ENCODE measurements at places on chromosomes 2 and 18.

DNA sequence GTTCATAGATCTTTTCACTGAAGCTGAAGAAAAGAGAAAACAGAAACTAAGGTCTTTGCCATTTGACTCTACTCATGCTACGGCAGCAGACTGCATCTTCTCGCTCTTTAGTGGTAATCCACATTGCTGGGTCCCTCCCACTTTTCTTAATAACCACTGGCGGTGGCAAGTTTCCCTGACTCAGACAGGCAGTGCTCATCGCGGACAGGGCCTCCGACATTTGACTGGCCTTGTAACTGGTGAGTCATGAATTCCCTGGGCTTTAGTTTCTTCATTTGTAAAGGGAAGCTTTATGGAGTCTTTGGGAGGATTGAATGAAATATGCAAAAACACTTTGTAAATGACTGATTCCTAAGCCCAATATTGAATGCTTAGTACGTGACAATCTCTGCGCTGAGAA lies 238.2 kb upstream of the RBBP8 start:
- peaks cover 20% of the 10 kb centered on the region for H3K4me1 ChIP-seq
- no peaks in the 10 kb centered on the region for H3K36me3 ChIP-seq
- no peak for DNase-seq
- H3K4me3 ChIP-seq = no peak overlapping the region
- no peak overlapping the region for H3K27ac ChIP-seq

DNA sequence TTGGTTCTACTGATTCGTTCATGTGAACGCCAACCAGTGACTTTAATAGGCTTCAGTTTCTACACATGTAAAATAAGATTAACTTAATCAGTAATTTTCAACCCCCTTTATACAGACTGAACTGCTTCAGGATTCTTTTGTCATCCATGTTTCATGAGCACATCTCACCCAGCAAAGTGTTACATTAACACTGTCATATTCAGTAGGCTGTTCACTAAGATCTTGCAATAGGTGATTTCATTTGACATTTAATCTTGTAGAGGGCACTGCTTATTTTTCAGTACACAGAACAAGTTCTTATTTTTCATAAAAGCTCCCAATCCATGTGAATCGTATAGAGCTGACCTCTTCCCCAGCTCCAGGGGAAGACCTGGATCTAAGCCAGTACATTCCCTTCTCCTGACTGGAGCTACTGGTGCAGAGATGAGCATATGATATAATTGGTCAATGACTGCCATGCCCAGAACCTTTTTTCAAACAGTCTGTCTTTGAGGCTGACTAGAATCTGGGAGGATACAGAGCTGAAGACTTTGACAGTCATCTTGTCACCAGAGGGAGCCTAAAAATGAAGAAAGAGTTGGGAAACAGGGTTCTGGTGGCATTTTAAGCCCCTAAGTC lies 72.2 kb upstream of the CHRNA1 start:
- H3K27me3 ChIP-seq = no peaks in the 10 kb centered on the region
- peaks cover 26% of the 10 kb centered on the region for H3K4me1 ChIP-seq
- H3K4me3 ChIP-seq = no peak overlapping the region
- peaks cover 4% of the 10 kb centered on the region for H3K36me3 ChIP-seq
- no peak for DNase-seq

- H3K27me3 ChIP-seq = no peaks in the 10 kb centered on the region
- no peak for DNase-seq
- H3K27ac ChIP-seq = no peak overlapping the region
- H3K4me1 ChIP-seq = peaks cover 7% of the 10 kb centered on the region
- H3K36me3 ChIP-seq = no peaks in the 10 kb centered on the region
These were observed 35.4 kb downstream of the ANKRD29 start for GRCh38 chr18:23627321-23627720.

- 0 out of 2 replicates have a peak overlapping the region, but pooled peaks have one; percentile 10 for H3K27ac ChIP-seq
- no peaks in the 10 kb centered on the region for H3K27me3 ChIP-seq
- H3K36me3 ChIP-seq = no peaks in the 10 kb centered on the region
- no peak overlapping the region for H3K4me3 ChIP-seq
- peaks cover 17% of the 10 kb centered on the region for H3K4me1 ChIP-seq
These were observed 166.9 kb downstream of the KLHL29 start for GRCh38 chr2:23551875-23552274.

DNA sequence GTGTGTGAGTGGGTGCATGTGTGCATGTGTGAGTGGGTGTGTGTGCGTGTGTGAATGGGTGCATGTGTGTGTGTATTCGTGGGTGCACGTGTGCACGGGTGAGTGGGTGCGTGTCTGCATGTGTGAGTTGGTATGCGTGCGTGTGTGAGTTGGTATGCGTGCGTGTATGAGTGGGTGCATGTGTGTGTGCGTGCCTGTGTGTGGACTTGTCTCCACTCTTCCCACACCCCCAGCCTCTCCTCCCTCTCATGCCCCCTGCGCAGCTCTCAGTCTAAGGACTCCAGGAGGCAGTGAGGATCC lies 5.1 kb upstream of the OTOF start:
- H3K4me3 ChIP-seq = no peak overlapping the region
- peak overlapping the region; percentile 21 for H3K27ac ChIP-seq
- H3K4me1 ChIP-seq = no peaks in the 10 kb centered on the region
- H3K27me3 ChIP-seq = no peaks in the 10 kb centered on the region
- no peaks in the 10 kb centered on the region for H3K36me3 ChIP-seq

- no peaks in the 10 kb centered on the region for H3K4me1 ChIP-seq
These were observed 146.8 kb downstream of the ALK start for GRCh38 chr2:29774624-29775023.

DNA sequence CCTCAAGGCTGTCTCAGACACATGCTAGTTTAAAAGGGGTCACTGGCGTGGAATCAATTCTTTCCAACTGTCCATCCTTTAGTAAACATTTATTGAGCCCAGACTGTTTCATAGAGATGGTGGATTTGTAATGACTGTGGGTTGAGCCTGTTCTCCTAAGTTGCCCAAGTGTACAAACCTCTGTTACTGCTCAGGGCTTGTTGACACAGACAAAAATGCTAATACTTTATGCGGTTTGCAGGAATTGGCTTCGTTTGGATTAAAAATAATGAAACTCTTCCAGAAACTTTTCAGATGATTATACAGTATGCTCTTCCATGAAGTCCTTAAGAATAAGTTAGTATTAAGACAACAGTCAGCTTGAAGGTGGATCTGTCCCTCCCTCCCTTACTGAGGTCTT lies 83.6 kb upstream of the MGAT5 start:
- H3K4me3 ChIP-seq = no peak overlapping the region
- peaks cover 6% of the 10 kb centered on the region for H3K36me3 ChIP-seq
- peaks cover 25% of the 10 kb centered on the region for H3K4me1 ChIP-seq

DNA sequence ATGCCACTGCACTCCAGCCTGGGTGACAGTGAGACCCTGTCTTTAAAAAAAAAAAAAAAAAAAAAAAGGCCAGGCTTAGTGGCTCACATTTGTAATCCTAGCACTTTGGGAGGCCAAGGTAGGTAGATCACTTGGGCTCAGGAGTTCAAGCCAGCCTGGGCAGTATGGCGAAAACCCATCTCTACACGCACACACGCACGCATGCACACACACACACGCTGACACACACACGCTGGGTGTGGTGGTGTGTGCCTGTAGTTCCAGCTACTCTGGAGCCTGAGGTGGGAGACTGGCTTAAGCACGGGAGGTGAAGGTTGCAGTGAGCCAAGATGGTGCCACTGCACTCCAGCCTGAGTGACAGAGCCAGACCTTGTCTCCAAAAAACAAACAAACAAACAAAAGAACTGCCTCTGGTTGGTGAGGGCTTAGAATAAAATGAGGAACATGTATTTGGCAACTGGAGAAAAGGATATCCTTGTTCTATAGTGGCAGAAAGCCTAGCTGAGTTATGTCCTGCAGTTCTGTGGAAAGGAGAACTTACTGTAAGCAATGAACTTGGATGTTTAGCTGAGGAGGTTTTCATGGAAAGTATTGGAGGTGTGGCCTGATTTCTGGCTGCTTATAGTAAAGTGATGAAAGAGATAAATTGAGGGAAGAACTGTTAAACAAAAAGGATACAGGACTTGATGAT lies 34.0 kb downstream of the HAT1 start:
- H3K27ac ChIP-seq = no peak overlapping the region
- H3K4me1 ChIP-seq = peaks cover 4% of the 10 kb centered on the region

- H3K27me3 ChIP-seq = no peaks in the 10 kb centered on the region
- peaks cover 40% of the 10 kb centered on the region for H3K36me3 ChIP-seq
These were observed 1957.9 kb downstream of the SUCLG1 start for GRCh38 chr2:82501217-82501616.
